Thyroid gland (tissue), 4 donors: ENCODE measurements at places on chromosomes 12 and 14. TPM values are rescaled to one million over a fixed set of nuclear protein-coding genes. Genes with fewer than 3 reads are reported as not detected.
A peak's percentile ranks its signal among the peaks of the same experiment; 100 is the strongest.

PPFIA2 gene
- total RNA-seq, result 1.7 TPM

GRCh38 chr12:848882-849527 is 96.6 kb downstream of the WNK1 start:
- H3K27ac ChIP-seq, result no peak overlapping the region
- H3K4me1 ChIP-seq, result peaks cover 6% of the 10 kb centered on the region
- DNase-seq, result no peak
- no peaks in the 10 kb centered on the region for H3K36me3 ChIP-seq

DNA sequence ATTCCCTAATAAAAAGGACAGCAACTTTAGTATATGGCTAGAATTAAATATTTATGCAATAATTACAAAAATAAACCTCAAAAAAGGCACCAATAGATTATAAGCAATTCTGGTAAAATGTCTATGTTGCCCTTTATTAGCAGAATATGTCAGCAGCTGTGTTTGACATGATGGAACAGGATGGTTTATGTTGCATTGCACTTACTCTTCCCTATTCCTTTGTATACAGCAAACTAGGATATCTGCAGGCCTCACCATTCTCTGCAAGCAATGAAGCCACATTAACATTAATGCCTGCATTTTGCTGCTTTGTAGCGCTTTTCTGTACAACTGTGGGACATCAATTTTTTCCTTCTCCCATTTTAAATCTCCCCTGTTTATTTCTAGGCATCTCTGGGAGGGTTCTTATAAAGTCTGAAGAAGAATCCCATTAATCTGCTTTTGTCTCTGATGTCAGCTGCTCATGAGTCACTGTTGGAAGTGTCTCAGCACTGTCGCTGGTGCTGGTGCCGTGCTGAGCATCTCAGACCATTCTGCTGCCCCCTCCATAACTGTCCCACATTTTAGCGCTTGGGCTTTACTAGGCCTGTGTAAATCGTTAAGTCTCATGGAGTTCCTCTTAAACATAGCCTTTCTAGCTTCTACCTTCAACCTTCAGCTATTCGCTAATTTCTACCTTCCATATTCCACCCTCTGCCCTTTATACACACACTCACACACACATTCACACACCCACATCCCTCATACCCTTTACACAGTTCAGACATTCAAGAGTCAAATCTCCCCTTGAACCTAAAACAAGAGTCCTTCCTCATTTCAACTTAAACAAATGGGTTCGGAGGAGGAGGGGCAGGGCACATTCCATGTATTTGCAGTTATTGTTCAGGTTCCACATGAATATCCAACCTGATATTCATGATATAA is 64.4 kb upstream of the TRHDE start:
- H3K27ac ChIP-seq, result no peak overlapping the region
- no peak overlapping the region for H3K4me3 ChIP-seq

SIRT4 gene
- not detected for total RNA-seq

DNA sequence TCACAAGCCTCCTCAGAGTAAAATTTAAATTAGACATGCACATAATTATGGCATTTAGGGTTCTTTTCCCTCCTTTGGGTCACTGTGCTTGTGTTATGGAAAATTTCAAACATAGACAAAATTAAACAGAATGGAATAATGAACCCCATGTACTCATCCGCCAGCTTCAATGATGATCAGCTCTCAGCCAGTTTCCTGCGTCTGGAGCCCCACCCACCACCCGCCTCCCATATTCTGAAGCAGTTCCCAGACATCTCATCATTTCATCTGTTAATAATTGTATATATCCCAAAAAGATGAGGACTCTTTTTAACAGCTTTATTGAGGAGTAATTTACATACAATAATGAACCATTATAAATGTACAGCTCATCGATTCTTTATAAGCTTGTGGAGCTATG is 128.2 kb downstream of the EML1 start:
- H3K4me3 ChIP-seq, result no peak overlapping the region
- no peak for DNase-seq
- H3K4me1 ChIP-seq, result no peaks in the 10 kb centered on the region
- no peak overlapping the region for H3K27ac ChIP-seq
- no peaks in the 10 kb centered on the region for H3K27me3 ChIP-seq

GRCh38 chr12:64976131-64976530 is 145.0 kb downstream of the WIF1 start:
- no peaks in the 10 kb centered on the region for H3K27me3 ChIP-seq
- H3K27ac ChIP-seq, result no peak overlapping the region

- H3K4me1 ChIP-seq, result peaks cover 16% of the 10 kb centered on the region
- H3K36me3 ChIP-seq, result no peaks in the 10 kb centered on the region
- DNase-seq, result no peak
- H3K27ac ChIP-seq, result no peak overlapping the region
- H3K27me3 ChIP-seq, result no peaks in the 10 kb centered on the region
- H3K4me3 ChIP-seq, result no peak overlapping the region
Observed at GRCh38 chr12:71846322-71846940, 6.9 kb downstream of the TBC1D15 start.

DNA sequence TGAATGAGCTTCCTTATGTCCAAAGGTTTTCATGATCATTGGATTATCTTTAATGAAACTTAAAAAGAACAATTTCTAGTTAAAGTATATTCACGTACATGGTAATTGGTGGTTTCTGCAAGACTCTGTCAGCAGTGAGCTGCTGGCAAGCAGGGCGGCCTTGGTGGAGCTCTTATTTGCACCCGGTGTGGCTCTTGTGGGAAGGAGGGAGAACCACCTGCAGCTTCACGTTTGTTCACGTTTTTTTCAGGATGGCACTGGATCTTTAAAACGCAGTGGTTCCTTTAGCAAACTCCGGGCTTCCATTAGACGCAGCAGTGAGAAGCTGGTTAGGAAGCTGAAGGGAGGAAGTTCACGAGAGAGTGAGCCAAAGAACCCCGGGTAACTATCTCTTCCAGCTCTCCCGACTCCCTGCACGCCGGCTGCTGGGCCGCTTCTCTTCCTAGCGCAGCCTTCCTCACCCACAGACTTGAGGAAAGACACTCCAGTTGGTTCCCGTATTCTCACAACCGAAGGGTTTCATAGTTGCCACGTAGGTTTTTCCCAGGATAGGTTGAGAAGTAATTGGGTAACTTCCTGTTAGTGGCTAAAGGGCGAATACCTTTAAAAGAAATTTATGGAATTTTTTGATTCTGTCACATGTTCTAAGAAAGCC is 28.3 kb downstream of the XRCC3 start:
- H3K36me3 ChIP-seq, result peaks cover 39% of the 10 kb centered on the region
- no peak overlapping the region for H3K4me3 ChIP-seq
- DNase-seq, result no peak
- no peak overlapping the region for H3K27ac ChIP-seq
- H3K4me1 ChIP-seq, result peaks cover 26% of the 10 kb centered on the region

DNA sequence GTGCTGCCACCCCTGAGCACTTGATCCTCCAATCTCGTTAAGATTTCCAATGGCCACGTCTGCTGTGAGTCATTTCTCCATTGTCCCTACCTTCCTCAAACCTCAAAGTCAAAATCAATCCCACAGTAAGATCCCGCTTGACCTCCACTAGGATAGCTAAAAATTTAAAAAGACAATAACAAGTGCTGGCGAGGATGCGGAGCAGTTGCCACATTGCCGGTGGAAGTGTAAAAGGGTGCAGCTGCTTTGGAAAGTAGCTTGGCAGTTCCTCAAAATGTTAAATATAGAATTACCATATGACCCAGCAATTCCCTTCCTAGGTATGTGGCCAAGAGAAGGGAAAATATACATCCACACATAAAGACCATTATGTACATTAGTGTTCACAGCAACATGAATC is 9.5 kb upstream of the BCL7A start:
- no peaks in the 10 kb centered on the region for H3K4me1 ChIP-seq
- no peaks in the 10 kb centered on the region for H3K36me3 ChIP-seq
- H3K27ac ChIP-seq, result no peak overlapping the region
- H3K4me3 ChIP-seq, result no peak overlapping the region
- no peak for DNase-seq

CLEC1B gene
- not detected for total RNA-seq

DNA sequence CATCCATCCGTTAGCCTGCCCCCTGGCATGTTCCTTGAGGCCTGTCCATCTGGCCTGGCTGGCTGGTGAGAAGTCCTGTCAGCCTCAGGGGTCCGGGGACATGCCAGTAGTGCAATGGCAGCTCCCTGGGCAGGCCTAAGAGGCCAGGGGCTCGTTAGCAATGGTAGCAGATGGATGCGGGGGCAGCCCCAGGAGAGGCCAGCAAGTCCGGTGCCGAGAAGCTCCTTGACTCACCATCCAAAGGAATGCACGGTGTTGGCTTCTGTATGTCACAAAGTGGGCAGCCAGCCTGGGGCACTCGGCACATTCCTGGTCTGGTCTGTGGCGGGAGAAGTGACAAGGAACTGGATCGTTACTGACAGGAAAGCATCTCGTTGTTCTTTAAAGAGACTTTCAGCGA is 319.9 kb downstream of the CACNA1C start:
- no peak overlapping the region for H3K4me3 ChIP-seq
- H3K27me3 ChIP-seq, result no peaks in the 10 kb centered on the region
- no peaks in the 10 kb centered on the region for H3K36me3 ChIP-seq
- H3K4me1 ChIP-seq, result no peaks in the 10 kb centered on the region
- no peak overlapping the region for H3K27ac ChIP-seq

DNA sequence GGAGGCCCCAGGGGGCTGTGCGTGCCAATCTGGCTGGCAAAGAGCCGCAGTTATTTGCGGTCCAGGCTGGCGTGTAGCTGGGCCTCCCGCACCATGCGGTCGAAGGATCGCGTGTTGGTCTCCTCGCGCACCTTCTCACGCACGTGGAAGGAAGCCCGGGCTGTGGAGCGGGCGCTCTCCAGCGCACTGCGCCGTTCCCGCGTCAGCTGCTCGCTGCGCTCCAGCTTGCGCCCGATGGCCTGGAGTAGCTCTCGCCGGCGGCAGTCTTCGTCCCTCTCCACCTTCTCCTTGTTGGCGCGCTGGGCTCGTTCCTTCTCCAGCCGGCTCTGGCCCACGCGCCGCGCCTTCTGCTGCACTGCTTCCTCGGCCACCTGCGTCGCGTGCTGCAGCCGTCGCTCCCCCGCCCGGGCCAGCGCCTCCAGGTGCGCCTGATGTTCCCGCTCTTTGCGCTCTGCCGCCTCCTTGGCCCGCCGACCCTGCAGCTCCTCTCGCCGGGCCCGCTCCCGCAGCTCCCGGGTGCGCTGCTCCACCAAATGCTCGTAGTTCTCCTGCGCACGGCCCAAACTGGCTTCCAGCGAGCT is 3.1 kb downstream of the CCDC177 start:
- DNase-seq, result no peak
- peaks cover 30% of the 10 kb centered on the region for H3K4me1 ChIP-seq
- no peak overlapping the region for H3K4me3 ChIP-seq
- no peak overlapping the region for H3K27ac ChIP-seq
- H3K36me3 ChIP-seq, result no peaks in the 10 kb centered on the region

AMDHD1 gene
- 0.81 TPM for total RNA-seq

GRCh38 chr14:73462815-73463214 is 4.5 kb upstream of the NUMB start:
- no peak for DNase-seq
- H3K36me3 ChIP-seq, result no peaks in the 10 kb centered on the region
- H3K4me3 ChIP-seq, result no peak overlapping the region

- peaks cover 8% of the 10 kb centered on the region for H3K4me1 ChIP-seq
- peak; percentile 87 for DNase-seq
- H3K27me3 ChIP-seq, result no peaks in the 10 kb centered on the region
- H3K4me3 ChIP-seq, result no peak overlapping the region
- H3K27ac ChIP-seq, result peak overlapping the region; percentile 35
Observed at GRCh38 chr14:102209224-102209966, 69.7 kb downstream of the WDR20 start.

ABCC9 gene
- total RNA-seq, result 10.5 TPM

DNA sequence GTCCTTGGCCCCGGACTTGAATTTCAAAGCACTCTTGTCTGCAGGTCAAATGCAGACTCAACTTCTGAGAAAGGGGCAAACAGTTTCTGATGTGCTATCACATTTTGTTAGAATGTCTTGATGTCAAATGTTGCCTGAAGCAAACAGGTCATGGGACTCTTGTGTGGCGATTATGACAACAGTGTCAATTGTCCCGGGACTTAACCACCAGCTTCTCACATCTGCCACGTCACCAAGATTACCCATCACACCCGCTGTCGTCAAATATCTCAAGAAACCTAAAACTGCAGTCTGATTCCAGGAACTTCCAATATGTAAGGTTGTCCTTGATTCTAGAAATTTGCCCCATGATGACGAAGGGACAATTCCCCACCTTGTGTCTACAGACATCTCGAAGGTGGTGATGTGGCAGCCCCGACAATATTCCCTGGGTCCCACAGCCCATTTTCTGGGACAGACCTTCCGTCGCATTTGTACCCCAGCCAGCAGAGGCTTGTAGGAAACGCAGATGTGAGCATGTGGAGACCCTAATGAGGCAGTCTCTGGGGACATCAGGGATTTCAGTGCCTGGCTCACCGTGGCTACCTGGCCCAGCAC is 21.3 kb downstream of the LRTM2 start:
- no peak for DNase-seq
- no peak overlapping the region for H3K4me3 ChIP-seq
- no peaks in the 10 kb centered on the region for H3K4me1 ChIP-seq
- no peaks in the 10 kb centered on the region for H3K27me3 ChIP-seq
- H3K27ac ChIP-seq, result no peak overlapping the region
- H3K36me3 ChIP-seq, result no peaks in the 10 kb centered on the region

- no peak for DNase-seq
- no peak overlapping the region for H3K4me3 ChIP-seq
- H3K27ac ChIP-seq, result peak overlapping the region; percentile 35
- no peaks in the 10 kb centered on the region for H3K36me3 ChIP-seq
- no peaks in the 10 kb centered on the region for H3K27me3 ChIP-seq
Observed at GRCh38 chr14:68969278-68970033, 9.6 kb downstream of the ACTN1 start.

DNA sequence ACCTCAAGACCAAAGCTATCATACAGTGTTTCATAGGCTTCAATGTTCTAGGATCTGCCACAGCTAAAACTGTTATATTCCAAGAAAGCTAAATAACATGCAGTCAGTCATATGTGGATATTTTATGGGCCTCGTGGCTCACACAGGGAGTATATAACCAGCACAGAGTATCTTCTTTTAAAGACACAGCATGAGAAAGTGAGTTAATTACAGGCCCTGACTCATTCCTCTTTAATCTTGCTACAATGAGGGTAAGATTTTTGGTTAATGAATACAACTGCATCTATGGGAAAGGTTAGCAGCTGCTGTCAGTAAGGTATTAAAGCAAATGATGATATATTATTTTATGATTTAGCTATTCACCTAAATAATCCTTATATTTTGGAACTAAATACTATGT is 111.0 kb downstream of the TRAFD1 start:
- H3K36me3 ChIP-seq, result peaks cover 24% of the 10 kb centered on the region
- H3K27me3 ChIP-seq, result no peaks in the 10 kb centered on the region
- DNase-seq, result no peak
- H3K4me1 ChIP-seq, result peaks cover 31% of the 10 kb centered on the region
- no peak overlapping the region for H3K4me3 ChIP-seq

DNA sequence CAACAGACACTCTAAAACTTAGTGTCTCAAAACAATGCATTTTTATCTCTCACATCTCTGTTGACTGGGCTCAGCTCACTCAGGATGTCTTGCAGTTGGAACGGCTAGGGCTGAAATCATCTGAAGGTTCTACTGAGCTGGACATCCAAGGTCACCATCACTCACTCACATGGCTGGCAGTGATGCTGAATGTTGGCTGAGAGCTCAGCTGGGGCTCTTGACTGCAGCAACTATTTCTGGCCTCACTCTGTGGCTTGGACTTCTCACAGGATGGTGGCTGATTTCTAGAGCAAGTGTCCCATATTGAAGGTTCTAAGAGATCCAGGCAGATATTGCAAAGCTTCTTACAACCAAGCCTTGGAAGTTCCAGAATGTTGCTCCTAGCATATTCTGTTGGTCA is 166.5 kb downstream of the ZFP36L1 start:
- H3K36me3 ChIP-seq, result no peaks in the 10 kb centered on the region
- H3K4me1 ChIP-seq, result peaks cover 46% of the 10 kb centered on the region
- peak overlapping the region; percentile 84 for H3K27ac ChIP-seq

PTPRB gene
- 75.3 TPM for total RNA-seq
